ENCODE measurements at places on chromosomes 1 and 21. TPM values are rescaled to one million over a fixed set of nuclear protein-coding genes. Genes with fewer than 3 reads are reported as not detected.

- DNase-seq: no peak
Observed at GRCh38 chr1:224542783-224543440, 73.2 kb upstream of the CNIH3 start.

DNA sequence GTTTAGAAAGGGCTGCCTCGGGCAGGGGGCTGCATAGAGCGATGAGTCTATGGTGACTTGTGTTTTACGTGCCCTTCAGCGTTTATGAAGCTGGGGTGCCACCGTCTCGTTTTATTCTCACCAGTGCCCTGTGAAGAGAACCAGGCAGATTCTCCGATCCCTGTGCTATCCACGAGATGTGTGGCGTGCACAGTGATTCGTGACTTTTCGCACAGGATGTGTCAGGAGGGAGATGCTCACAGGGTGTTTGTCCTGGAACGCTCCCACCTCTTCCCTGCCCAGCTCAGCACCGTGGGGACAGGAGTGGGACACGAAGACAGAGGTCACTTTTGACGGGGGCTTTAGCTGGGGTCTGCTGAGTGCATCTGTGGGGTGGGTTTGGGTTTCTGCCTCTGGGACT, 54.9 kb upstream of the AJAP1 start:
- no peak for DNase-seq

GRCh38 chr21:43275421-43276211, 106.8 kb downstream of the CRYAA start:
- no peak for DNase-seq

- no peak for DNase-seq
Observed at GRCh38 chr1:157431751-157432150, 120.6 kb downstream of the FCRL5 start.

DNA sequence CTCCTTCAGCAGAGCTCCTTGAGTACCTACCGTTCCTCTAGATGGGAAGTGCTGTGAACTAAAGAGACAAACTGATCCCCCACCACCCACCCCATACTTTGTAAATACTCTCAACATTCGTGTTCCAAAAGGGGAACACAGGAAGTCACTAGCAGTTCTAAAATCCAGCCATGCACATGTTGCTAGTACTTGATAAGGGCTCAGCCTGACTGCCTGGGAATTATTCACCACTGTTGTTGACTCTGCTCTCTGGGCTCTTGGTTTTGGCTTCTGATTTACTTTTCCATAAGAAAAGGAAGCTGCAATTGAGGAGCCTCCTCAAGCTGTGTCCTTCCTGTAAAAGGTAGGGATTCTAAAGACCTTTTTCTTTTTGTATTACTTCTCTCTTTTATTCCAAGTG, 67.5 kb downstream of the IVNS1ABP start:
- DNase-seq: no peak

DNA sequence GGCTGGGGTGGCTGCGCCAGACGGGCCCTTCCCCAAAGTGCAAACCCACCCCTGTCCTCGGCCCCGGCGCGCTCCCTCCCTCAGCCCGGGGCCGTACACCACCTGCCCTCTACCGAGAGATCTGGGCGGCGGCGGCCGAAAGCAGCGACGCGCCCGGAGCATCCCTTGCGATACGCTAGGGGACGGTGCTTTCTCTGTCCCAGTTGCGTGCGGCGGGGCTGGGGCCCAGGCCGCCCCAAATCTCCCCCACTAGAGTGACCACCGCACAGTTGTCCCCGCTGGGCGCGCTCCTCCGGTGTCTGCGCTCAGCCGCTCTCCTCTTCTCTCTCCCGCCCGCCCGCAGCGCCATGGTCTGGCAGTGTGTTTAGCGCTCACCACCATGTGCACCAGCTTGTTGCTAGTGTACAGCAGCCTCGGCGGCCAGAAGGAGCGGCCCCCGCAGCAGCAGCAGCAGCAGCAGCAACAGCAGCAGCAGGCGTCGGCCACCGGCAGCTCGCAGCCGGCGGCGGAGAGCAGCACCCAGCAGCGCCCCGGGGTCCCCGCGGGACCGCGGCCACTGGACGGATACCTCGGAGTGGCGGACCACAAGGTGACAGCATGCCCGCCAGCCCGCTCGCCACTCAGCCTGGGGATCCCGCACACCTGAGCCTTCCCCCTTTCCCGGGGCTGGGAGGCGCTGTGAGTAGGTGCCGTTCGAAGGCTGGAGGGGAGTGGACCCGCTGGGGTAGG, 1.0 kb downstream of the ST6GALNAC5 start:
- peak; percentile 28 for DNase-seq

DNA sequence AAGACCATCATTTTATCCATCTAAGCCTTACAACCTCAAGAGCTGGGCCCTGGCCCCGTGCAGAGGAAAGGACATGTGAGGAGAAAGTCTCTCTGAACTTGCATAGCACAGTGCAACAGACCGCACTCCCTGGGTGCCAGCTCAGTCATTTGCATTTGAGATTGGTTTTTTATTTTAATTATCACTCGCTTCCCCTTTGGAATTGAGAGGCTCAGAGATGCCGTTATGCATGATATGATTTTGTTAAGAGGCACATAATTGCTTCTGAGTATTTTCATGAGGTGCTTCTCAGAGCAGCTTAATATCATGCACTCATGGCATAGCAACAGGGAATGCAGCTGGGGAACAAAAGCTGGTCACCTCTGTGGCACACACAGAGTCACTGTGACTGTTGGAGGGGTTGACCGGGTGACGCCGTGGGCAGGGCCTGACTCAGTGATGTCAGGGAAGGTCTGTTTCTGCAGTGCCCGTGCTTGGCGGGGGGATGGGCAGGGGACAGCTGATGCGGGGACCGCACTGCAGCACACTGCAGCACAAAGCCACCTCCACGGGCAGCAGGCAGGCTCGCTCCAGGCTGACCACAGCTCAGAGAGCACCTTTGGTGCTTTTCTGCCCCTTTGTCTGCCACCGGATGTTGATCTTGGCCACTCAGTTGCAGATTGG, 43.2 kb upstream of the VAMP3 start:
- no peak for DNase-seq

GRCh38 chr1:228337711-228338520, 68.7 kb downstream of the TRIM11 start:
- no peak for DNase-seq

- DNase-seq: no peak
Observed at GRCh38 chr21:45335151-45335760, 47.6 kb upstream of the POFUT2 start.

GRCh38 chr21:29654855-29655254, 284.9 kb downstream of the GRIK1 start:
- no peak for DNase-seq

DNA sequence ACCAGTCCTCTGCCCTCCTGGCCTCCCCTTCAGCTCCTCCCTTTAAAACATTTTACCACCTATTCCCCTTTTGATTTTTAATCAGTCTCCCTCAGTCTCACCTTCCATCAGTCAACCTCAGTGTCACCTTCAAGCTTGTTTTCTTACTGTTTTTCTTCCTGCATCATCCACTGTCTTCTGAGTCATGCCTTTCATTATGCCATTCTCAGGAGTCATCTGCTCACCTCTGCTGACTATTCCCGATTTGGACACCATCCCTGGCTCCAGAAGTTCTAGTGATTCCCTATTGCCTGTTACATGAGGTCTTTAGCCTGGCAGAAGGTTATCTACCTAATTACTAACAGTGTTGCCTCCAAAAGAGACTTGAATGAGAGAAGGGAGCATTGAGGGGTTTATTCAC, 23.9 kb downstream of the NFASC start:
- no peak for DNase-seq

DNA sequence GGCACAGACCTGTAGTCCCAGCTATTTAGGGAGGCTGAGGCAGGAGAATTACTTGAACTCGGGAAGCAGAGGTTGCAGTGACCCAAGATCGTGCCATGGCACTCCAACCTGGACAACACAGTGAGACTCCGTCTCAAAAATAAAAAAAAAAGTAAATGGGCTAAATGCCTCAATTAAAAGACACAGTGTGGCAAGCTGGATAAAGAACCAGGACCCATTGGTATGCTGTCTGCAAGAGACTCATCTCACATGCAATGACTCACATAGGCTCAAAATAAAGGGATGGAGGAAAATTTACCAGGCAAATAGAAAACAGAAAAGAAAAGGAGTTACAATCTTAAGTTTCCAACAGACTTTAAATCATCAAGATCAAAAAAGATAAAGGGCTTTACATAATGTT, 40.3 kb downstream of the ACBD6 start:
- DNase-seq: no peak

GRCh38 chr1:160451119-160451858, 50.9 kb downstream of the VANGL2 start:
- no peak for DNase-seq

GRCh38 chr1:235557495-235557894, 53.2 kb upstream of the B3GALNT2 start:
- DNase-seq: no peak

DNA sequence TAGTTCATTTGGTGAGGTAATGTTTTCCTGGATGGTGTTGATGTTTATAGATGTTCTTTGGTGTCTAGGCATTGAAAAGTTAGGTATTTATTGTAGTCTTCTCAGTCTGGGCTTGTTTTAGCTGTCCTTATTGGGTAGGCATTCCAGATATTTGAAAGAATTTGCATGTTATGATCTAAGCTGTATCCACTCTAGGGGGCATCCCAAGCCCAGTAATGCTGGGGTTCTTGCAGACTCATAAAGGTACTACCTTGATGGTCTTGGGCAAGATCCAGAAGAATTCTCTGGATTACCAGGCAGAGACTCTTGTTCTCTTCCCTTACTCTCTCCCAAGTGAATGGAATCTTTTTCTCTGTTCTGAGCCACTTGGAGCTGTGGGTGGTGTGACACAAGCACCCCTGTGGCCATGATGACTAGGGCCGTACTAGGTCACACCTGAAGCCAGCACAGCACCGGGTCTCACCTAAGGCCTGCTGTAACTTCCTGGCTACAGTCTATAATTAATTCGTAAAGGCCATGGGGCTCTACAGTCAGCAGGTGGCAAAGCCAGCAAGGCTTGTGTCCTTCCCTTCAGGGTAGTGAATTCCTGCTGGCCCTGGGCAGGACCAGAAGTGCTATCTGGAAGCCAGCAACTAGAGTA, 74.8 kb upstream of the PDE4B start:
- DNase-seq: no peak

- no peak for DNase-seq
Observed at GRCh38 chr1:67941746-67942145, 108.5 kb upstream of the GNG12 start.

DNA sequence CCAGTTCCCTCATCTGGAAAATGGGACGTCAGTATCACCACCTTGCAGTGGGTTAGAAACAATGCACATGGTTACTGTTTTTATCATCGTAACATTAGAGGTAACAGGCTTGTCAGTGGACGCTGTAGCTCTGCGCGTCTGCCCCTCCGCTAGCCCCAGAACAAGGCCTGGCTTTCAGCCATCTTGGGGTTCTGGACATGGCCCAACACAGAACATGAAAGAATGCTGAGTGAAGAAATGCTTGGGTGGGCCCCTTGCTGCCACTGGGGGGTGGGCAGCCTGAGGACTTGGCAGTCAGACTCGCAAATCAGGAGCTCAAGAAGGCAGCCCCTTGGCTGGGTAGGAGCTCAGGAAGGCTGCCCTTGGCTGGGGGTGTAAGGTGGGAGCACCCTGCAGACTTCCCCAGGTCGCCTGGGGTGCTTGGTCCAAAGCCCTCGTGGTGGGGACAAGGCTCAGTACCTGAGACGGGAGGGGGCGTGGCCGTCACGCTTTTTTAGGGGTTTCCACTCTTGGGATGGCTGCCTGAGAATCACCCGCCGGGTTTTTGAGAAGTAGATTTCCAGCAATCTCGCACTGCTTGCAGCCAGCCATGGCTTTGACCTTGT, 51.7 kb downstream of the SLC37A1 start:
- DNase-seq: no peak

DNA sequence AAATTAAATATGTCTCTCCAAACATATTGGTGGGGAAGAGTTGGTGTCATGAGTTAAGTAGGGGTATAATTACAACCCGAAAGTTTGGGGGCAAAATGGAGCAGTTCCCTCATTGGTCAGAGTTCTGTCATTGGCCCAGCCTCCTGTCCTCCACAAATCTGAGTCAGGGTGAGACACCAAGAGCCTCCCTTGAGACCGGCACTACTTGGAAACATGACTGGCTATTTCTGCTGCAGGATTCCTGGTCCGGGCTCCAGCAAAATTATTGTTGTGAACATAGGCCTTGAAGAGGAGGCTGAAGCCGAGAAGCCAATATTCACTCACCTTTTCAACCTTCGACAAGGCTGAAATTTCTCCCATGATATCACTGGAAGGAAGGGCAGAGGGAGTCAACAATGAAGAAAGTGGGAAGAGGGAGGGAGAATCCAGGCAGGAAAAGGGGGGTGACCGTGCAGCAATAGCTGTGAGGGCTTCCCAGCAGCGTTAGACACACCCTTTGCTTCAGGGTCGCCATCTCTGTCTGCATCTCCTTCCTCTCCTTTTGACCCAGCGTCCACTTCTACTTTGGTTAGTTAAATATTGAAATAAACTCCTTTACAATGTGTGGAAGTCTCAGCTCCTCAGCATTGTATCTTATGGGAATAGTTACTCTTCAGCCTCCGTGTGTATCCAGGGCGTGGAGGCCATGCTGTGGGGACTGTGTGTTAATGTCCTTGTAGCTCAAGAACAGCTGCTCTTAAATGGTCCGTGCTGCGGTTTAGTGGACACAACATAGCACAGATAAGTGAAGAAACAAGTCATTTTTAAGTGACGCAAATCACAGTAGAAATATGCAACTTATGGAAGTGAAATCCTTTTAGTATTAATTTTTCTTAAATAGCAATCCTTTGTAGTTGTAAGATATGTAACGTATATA, 307.4 kb downstream of the DISC1 start:
- DNase-seq: no peak

- DNase-seq: no peak
Observed at GRCh38 chr1:39894884-39895495, 6.7 kb downstream of the MYCL start.

- DNase-seq: no peak
Observed at GRCh38 chr21:38903690-38904139, 98.0 kb downstream of the ETS2 start.

DNA sequence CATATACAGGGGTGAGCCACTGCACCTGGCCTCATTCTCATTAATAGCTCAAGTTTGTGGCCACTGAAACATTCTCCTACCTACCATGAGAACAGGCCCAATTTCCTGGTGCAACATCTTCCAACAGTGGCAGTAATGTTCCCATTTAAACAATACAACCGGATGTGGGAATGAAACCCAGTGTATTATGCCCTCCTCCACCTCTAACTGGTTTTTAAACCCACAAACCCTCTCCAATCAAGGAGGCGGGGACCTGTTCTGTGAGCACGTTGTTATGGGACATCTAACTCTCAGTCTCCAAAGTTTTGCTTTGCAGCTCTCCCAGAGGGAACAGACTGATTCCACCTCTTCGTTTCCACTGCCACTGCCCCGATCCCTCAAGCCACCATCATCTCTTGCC, 2.6 kb downstream of the CTNNBIP1 start:
- DNase-seq: no peak

GRCh38 chr1:227780101-227781044, 35.1 kb upstream of the PRSS38 start:
- no peak for DNase-seq

- DNase-seq: no peak
Observed at GRCh38 chr1:56573311-56573710, 6.1 kb downstream of the PLPP3 start.

- no peak for DNase-seq
Observed at GRCh38 chr1:41705798-41706197, 212.9 kb downstream of the HIVEP3 start.

- DNase-seq: no peak
Observed at GRCh38 chr1:238642231-238642630, 744.1 kb upstream of the CHRM3 start.

The CD1B gene
- 0.61 TPM for polyA plus RNA-seq

The ZNF683 gene
- not detected for polyA plus RNA-seq

The PAQR6 gene
- 3.6 TPM for polyA plus RNA-seq

The LCE3D gene
- not detected for polyA plus RNA-seq

The SLC9C2 gene
- polyA plus RNA-seq: 1.1 TPM

The CFHR5 gene
- not detected for polyA plus RNA-seq

The KRTAP21-2 gene
- polyA plus RNA-seq: not detected

The BCL2L15 gene
- polyA plus RNA-seq: 0.58 TPM

The CD1D gene
- 5.3 TPM for polyA plus RNA-seq

The SPRR2F gene
- polyA plus RNA-seq: not detected

The PRAMEF1 gene
- not detected for polyA plus RNA-seq

All from right renal pelvis (tissue), 4 donors.